ENCODE measurements at places on chromosomes 1 and 21.

DNA sequence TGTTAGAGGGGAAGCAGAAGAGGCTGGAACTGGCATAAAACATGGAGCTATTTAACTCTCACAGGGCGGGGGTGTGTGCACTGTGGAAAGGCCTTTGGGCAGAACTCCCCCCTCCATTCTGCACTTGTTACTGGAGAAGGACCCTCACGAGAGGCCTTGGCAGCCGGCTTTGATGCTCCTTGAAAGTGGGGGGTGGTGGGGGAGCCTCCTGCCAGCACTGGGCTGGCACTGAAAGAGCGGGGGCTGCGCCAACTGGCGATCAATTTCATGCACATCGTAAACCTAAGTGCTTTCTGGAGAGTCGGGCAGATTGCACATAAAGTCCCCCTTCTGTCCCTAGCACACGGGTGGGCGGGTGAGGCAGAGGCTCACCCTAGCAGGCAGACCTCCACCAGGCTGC, 28.9 kb downstream of the FOXO6 start:
- DNase-seq = no peak

- no peak for DNase-seq
These were observed 12.6 kb downstream of the ETV3L start for GRCh38 chr1:157087030-157087429.

DNA sequence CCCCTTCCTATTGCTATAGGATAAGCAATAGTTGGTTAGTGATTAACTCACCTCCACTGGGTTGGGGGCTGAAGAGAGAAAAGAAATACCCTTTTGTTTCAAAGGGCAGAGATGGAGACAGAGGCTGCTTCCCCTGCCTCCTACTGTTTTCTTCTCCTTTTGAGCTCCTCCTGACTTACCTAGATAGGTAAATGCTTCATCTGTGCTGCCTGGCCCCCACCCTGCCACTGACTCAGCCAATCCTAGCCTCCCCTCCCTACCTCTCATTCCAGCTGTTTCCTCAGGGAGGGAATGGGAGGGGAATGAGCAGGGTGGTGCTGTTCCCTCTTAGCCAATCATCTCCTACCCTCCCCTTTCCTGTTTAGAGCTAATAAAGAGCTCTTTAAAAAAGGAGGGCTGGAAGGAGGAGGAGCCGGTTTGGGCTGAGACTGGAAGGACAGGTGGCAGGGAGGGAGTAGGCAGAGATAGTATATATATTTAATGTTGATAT, at the start of gene C1orf116:
TSS of gene C1orf116 (minus strand) at position 229 of the 490 bp plus-strand sequence. CDS start 5,158 bp downstream, outside the sequence.
- no peak for DNase-seq

- DNase-seq = no peak
These were observed 5.1 kb downstream of the HOOK1 start for GRCh38 chr1:59819566-59820438.

- no peak for DNase-seq
These were observed 4.6 kb downstream of the NBL1 start for GRCh38 chr1:19648689-19649088.

DNA sequence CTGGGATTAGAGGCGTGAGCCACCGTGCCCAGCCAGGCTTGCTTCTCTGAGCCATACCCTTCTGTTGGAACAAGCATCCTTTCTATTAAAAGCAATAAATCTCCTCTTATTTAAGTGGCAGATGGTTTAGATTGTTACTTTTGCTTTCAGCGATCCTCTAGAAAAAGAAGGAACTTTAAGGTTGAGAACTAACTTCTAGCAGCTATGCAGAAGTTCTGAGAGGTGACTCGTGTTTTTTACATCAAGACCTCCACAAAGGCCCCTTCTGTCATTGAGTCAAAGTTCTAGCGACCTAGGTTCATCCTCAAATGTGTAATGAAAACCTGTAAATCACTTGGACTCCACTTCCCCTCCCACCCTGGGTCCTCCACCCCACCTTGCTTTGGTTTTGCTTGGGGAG, 30.8 kb downstream of the PLEKHO1 start:
- no peak for DNase-seq

DNA sequence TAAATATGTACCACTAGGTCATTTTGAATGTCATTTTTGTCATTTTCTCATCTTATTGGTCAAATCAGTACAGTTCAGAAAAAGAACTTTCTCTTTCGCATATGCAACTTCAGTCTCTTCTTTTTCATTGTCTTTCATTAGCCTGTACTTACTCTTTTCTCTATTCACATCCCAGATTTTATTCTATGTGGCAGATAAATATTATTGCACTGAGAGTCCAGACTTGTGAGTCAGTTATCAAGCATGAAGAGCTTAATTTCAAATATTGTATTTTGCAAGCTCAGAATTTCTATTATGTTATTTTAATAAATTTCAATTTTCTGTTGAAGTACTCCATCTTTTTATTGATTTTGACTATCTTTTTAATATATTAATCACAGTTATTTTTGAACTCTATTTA, 105.2 kb upstream of the PALMD start:
- no peak for DNase-seq

- no peak for DNase-seq
These were observed 35.8 kb downstream of the FMO3 start for GRCh38 chr1:171126504-171126903.

- DNase-seq = no peak
These were observed 26.2 kb upstream of the UHMK1 start for GRCh38 chr1:162471290-162471853.

DNA sequence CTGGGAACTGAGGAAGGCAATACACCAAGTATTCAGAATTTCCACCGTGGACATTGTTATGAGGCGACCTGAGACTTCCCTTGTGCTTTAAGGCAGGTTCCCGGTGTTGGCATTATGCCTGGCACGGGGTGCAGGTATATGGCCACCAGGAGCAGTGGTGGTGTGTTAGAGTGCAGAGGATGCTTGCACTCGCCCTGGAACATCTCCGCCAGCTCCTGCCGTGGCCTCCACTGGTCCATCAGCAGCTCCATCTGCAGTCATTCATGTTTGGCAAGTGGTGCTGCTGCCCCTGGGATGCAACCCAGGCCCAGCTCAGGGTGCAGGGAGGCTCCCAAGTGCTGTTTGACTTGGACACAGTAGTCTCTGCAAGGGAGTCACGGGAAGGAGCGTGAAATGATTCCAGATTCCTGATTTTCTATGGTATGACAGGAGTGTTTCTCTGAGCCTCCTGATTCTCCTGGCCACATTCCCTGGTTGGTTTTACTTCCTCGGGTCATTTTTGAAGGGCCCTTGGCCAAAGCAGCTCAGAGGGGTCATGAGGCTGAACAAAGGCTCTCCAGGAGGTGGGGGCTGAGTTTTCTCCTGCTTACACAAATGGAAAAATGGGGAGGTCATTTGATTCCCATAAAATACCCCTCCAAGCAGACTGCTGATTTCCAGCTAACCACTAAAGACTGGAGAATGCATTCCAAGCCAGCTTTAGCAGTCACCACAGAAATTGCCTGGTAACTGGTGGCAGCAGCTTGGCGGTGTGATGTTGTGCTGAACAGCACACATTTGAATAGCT, 60.4 kb upstream of the PSEN2 start:
- no peak for DNase-seq

- no peak for DNase-seq
These were observed 98.0 kb downstream of the ETS2 start for GRCh38 chr21:38903690-38904139.

GRCh38 chr21:38833117-38833516, 27.4 kb downstream of the ETS2 start:
- no peak for DNase-seq

- DNase-seq = no peak
These were observed 20.0 kb downstream of the NOL9 start for GRCh38 chr1:6534248-6534822.

GRCh38 chr1:17648457-17649145, 106.5 kb upstream of the ACTL8 start:
- no peak for DNase-seq

DNA sequence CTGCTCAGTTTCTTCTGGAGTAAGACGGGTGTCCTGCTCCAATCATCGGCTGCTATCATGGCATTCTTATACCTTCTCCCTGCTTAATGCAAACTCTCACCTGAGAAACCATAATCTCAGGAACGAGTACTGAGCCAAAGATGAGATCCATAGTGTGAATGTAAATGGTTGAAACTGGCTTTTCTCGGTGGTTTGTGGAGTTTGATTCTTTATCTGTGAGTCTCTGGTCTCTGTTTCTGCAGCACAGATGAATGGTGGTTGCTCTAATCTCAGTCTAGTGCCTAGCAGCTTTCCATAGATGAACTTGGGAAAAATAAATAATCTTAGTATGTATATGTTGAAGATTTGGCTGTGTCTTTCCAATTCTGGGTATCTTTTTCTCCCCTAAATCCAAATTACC, 274.4 kb downstream of the HHAT start:
- DNase-seq = no peak

GRCh38 chr1:21857142-21857839, 45.2 kb downstream of the LDLRAD2 start:
- no peak for DNase-seq

GRCh38 chr1:90200646-90201205, 205.8 kb downstream of the ZNF326 start:
- no peak for DNase-seq

GRCh38 chr1:54006508-54006907, 11.5 kb downstream of the LDLRAD1 start:
- no peak for DNase-seq

GRCh38 chr1:242522996-242523718, 1.3 kb downstream of the PLD5 start:
- DNase-seq = no peak

DNA sequence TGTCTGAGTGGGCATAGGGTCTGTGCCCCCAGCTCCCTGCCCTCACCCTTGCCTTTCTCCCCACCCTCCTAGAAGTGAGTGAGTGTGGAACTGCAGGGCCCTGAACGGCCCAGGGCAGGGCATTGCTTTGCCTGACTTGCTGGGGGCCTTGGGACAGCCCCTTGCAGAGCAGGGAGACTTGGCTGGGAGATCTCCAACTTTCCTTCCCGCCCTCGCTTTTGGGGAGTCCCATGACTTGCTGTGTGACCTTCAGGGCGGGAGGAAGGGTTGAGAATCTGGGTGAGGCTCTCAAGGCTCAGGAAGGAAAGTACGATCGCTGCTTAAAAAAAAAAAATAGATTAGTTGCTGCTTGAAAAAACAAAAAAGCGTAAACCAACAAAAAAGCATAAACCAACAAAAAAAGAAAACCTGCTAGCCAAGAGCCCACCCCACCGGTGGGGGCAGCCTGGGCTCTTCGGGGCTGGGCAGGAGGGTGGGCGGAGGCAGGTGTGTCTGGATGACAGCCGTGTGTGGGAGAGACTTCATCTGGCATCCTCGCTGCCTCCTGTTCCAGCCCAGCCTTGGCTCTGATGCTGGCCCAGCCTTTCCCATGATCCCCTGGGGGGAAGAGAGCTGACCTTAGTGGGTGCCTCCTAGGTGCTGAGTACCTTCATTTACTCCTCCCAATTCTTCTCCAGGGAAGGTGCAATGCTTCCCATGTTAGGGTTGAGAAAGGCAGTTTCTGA, 6.5 kb downstream of the NBL1 start:
- no peak for DNase-seq

DNA sequence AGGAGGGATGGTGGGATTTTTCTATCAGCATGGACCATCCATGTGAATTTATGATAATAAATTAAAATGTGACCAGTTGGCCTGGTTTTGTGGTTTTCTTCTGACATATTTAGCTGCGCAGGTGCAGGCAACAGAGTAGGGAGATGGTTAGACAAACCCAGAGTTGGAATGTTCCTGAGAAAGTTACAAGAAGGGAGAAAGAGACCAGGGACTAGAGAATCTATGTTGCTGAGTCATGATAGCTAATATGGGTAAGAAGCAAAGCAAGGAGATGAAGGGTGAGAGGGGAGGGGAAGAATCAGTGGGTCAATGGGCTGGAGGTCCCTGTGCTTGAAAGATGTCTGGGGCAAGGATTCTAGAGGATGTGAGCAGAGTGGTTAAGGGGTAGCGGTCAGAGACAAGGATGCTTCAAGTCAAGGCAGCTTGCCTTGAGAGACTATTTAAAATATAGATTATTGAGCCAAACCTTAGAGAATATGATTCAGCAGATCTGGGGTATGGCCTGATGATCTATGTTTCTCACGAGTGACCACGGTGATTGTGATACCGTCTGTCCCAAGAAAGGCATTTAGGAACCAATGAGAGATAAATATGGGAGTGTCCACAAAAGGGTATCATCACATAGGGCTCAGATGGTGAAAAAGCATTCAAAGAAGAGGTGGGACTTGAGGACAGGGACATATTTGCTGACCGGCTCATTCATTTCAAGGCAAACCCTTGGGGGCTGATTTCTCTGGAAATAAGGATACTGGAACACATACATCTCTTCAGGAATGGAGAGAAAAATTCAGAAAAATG, 219.7 kb upstream of the PLD5 start:
- DNase-seq = no peak

DNA sequence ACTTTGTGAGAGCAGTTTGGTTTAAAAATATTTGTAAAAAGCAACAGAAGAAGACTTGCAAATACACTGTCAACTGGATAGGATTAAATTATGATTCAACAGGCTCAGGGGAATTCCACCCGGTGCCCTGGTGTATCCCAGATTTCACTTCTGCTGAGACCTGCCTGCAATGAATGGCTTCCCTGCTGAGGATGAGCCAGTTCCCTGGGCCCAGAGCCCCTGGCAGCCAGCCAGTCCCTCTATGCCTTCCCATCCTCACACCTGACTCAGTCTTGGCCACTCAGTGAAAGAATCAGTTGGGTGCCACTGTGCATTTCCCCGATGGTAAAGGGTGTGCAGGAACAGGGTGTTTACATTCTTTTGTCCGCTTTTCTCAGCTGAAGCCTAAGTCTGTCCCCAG, 64.4 kb downstream of the KCTD3 start:
- no peak for DNase-seq

- no peak for DNase-seq
These were observed 65.9 kb upstream of the ATP5PO start for GRCh38 chr21:33981391-33982101.

DNA sequence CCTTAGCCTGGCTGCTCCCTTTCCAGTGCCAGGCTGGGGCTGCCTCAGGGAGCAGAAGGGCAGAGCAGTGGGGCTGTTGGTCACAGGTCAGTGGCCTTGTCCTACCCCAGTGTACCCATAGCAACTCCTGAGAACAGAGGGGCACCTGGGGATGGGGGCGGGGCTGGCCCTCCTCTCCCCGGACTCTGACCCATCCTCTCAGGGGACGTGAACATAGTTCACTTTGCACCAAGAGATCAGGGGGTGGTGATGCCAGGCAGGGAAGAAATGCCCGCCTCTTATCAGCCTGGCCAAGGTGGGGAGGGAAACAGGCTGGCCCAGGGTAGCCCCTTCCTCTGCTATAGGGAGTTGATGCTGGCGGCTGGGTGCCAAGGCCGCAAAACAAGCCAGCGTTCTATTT, 4.9 kb downstream of the ETNK2 start:
- no peak for DNase-seq
